ENCODE measurements at places on chromosomes 5 and 9. TPM values are rescaled to one million over a fixed set of nuclear protein-coding genes. Genes with fewer than 3 reads are reported as not detected.

DNA sequence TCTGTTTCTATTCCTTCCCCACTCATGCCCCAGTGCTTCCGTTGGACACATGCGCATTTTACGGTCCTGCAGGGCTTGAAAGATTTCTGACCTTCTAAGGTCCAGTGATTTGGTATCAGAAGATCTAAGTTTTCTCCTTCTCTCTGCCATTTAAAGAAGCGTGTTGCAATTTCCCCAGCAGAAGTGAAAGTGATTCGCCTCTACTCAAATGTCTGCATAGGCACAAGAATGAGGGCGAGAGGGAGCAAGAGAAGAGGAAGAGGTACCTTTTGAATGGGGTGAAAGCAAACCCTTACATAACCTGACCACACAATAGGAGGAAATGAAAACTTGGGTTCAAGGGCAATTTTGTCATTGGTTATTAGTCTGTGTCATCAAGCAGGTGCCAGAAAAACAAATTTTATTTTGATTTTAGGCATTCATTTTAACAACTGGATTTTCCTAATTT, 31.7 kb upstream of the NR3C1 start:
- DNase-seq, result no peak

- no peak for DNase-seq
Observed at GRCh38 chr5:177994561-177995190, 1.4 kb downstream of the PROP1 start.

DNA sequence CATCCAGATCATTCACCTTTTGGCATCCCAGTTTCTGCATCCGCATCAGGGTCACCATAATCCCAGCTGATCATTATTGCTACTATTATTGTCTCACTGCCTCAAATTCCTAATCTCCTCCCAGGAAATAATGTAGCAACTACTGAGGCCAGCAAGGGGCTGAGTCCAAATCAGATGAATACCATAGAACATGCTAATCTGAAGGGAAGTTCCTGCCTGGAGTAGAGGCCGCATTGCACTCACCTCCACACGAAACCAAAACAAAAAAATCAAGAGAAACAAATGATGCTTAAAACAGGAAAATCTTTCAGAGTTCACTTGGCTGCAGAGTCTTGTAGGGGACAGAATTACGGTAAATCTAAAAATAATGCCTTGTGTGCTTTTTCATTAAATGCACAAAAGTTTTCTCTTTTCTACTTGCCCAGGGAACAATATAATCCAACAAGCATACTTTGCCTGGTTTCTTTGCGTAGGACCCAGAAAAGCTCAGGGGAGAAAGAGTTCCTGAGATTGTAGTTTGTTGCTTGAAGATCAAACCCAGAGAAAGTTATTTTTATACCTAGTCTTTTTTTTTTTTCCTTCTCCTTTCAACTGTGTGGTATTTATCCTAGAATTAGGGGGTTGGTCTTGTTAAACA, 87.7 kb upstream of the KLF4 start:
- DNase-seq, result no peak

- no peak for DNase-seq
Observed at GRCh38 chr9:92592537-92592936, 56.7 kb upstream of the ECM2 start.

Gene DAP
- 71.1 TPM for total RNA-seq

Gene DNM1
- 24.1 TPM for total RNA-seq

GRCh38 chr9:121690766-121691165, 39.3 kb downstream of the DAB2IP start:
- no peak for DNase-seq

Gene GNA14
- total RNA-seq, result 4.8 TPM

Measured in mesenteric fat pad (tissue), 1 donor.